Activated CD4-positive, alpha-beta T cell treated with anti-CD3 and anti-CD28 coated beads for 36 hours (primary cell): ENCODE measurements at places on chromosomes 3 and 15. TPM values are rescaled to one million over a fixed set of nuclear protein-coding genes. Genes with fewer than 3 reads are reported as not detected.

The SIDT1 gene
- total RNA-seq = 19.0 TPM

The IL5RA gene
- 0.30 TPM for total RNA-seq

The SEMA6D gene
- not detected for total RNA-seq

The TMA7 gene
- 324 TPM for total RNA-seq

The GRIP2 gene
- total RNA-seq = not detected

The LINGO1 gene
- total RNA-seq = not detected

The MYH15 gene
- 0.09 TPM for total RNA-seq

The HGD gene
- total RNA-seq = 0.58 TPM

The DLL4 gene
- total RNA-seq = 0.18 TPM

The PPP2R3A gene
- total RNA-seq = 0.18 TPM

The IGSF10 gene
- total RNA-seq = not detected

The DUOX1 gene
- total RNA-seq = 0.07 TPM

The NR2E3 gene
- not detected for total RNA-seq

The ZNF385D gene
- total RNA-seq = not detected
